ENCODE measurements at places on chromosomes 2 and 18.

- DNase-seq, result no peak
Measured at GRCh38 chr18:48133671-48134251, 203.3 kb upstream of the SMAD2 start.

DNA sequence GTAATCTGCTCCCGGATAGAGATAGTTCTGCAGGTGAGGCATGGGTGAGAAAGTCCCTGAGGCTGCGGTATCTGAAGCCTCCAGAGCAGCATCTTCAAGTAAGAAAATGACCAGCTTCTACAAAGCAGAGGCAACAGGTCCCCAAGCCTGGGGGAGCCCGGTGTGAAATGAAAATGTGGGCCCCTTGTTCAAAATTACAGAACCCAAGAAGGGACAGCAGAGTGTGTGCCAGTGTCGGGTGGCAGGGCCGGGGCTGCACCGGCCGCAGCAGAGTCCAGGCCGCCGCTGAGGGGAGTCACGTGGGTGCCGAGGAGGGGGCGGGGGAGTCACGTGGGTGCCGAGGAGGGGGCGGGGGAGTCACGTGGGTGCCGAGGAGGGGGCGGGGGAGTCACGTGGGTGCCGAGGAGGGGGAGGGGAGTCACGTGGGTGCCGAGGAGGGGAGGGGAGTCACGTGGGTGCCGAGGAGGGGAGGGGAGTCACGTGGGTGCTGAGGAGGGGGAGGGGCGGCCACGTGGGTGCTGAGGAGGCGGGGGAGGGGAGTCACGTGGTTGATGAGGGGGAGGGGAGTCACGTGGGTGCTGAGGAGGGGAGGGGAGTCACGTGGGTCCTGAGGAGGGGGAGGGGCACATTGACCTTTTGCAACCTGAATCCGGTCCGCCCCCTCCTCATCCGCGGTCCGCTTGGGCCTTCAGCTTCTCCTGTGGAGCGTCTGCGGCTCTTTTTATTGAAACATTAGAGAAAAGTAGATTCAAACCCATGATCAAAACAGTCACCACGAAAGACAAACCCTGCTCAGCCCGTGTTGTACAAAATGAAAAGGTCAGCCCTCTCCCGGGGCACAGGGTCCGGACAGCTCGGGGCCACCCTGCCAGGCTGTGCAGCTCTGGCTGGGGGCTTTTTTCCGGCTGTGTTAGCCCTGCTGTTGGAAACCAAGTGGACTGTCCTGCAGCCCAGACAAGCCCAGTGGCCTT, 10.4 kb downstream of the COLEC11 start:
- DNase-seq, result peak; percentile 88

DNA sequence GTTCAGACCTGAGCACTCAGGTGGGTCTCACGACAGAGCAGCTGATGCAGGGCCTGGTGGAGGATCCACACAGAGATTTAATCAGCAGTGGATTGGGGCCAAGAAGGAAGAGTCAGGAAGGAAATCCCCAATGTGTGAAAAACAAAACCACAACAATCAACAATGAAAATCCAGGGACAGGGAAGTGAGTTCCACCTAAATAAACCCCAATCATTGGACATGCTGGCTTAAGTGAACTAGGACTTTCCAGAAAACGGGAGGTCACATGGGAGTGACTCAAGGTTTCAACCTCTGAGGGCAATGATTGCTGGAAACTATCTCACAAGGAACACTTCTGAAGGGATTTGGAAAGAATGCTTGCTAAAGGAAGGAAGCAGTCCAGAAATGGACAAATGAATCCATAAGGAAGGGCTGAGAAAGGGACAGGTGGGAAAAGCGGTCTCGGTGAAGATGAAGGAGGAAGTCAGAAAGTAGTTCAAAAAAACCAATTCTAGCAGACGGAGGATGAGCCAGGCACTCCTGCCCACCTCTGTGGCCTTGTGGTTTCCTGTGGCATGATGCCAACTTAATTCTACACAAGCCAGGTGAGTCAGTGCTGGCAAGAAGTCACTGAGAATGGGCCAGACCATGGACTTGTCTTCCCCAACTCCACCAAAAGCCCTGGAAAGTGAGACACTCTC, 15.4 kb upstream of the XDH start:
- DNase-seq, result no peak

DNA sequence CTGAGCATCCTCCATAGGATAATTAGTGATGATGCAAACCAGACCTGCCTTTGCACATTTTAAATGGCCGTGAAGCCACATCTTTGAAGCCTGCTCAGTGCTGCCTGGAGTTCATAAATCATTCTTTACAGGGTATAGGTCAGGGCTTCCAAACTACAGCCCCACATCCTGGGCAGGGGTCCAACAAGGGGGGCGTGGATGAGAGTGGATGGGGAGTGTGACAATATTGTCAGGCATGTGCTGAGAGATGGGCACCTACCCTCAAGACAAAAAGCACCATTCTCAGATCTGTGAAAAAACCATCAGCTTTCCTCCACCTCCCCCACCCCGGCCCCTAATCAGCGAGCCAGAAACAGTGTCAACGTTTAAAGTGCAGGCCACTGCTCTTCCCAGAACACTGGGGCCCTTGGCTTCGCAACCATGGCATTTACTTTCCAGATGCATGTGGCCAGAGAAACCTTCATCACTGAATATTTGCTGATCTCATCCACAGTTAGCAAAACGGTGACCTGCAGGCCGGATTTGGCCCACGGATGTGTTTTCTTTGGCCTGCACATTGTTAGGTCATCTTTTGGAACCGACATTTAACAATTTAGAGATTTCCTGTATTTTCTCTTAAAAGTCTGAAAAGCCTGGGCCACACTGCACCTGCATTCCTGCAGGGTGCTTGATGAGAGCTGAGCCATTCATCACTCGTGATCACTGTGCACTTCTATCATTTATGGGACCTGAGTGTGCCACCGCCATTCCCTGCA, 130.7 kb downstream of the ANKRD44 start:
- no peak for DNase-seq

DNA sequence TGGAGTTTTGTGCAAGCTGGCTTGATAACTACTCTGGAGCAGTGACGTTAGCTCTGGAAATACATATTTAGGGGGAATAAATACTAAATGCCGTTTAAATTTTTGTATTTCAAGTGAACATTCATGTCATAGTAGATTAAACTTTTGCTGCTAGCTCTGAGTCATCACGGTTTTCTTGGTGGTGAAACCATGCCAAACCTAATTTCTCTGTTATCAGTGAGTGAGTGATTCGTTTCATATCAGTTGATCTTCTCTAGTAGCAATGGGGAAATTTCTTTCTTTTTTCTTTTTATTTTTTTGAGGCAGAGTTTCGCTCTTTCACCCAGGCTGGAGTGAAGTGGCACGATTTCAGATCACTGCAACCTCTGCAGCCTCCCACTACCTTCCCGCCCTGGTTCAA, 211.1 kb downstream of the PTPRM start:
- DNase-seq, result no peak
